ENCODE measurements at places on chromosomes 2 and 18. TPM values are rescaled to one million over a fixed set of nuclear protein-coding genes. Genes with fewer than 3 reads are reported as not detected.

DNA sequence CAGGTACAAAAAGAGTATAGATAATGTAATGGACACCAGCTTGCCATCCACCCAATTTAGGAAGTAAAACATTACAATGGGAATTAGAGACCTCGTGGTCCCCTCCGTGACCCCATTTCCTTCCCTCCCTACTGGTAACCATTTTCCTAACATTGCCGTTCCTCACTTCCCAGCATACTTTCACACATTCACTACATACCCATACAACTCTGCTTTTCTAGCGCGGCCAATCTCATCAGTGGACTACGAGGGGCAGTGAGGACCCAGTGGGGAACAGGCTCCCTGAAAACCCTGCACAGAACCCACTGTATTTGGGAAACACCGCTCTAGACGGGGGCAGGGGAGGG is 1.1 kb downstream of the ENOSF1 start:
- H3K27ac ChIP-seq: peak overlapping the region; percentile 82
- peak overlapping the region; percentile 68 for H3K4me3 ChIP-seq
- no peaks in the 10 kb centered on the region for H3K36me3 ChIP-seq
- DNase-seq: no peak

GRCh38 chr2:147829106-147829505 is 15.7 kb upstream of the ACVR2A start:
- no peaks in the 10 kb centered on the region for H3K36me3 ChIP-seq
- H3K27me3 ChIP-seq: no peaks in the 10 kb centered on the region
- no peaks in the 10 kb centered on the region for H3K4me1 ChIP-seq
- H3K27ac ChIP-seq: no peak overlapping the region
- no peak overlapping the region for H3K4me3 ChIP-seq

- H3K27ac ChIP-seq: peak overlapping the region; percentile 84
- DNase-seq: no peak
- peaks cover 31% of the 10 kb centered on the region for H3K4me1 ChIP-seq
- H3K4me3 ChIP-seq: no peak overlapping the region
- no peaks in the 10 kb centered on the region for H3K36me3 ChIP-seq
- no peaks in the 10 kb centered on the region for H3K27me3 ChIP-seq
Observed at GRCh38 chr2:160220545-160221009, 20.5 kb upstream of the ITGB6 start.

GRCh38 chr2:150426315-150426714 is 61.2 kb downstream of the RND3 start:
- no peak for DNase-seq
- no peaks in the 10 kb centered on the region for H3K4me1 ChIP-seq
- no peaks in the 10 kb centered on the region for H3K36me3 ChIP-seq
- H3K27me3 ChIP-seq: no peaks in the 10 kb centered on the region
- no peak overlapping the region for H3K4me3 ChIP-seq
- H3K27ac ChIP-seq: no peak overlapping the region

DNA sequence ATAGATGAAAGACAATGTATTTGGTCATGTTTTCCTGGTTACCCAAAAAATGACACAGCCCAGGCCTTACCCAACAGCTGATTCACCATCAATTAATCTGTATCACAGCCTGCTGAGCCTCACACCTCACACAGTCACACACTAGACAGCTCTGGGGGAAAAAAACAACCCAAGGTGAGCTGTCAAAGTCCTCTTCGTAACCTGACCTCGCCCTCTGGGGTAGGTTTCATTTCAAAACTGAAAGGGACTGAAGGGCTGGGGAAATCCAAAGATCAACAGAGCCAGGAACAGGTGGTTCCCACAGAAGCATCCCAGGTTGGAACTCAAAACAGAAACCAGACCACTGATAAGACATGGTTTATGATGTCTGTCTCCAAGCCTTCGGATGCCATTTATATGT is 18.2 kb upstream of the PCBP1 start:
- H3K27me3 ChIP-seq: no peaks in the 10 kb centered on the region
- no peaks in the 10 kb centered on the region for H3K4me1 ChIP-seq
- no peak overlapping the region for H3K4me3 ChIP-seq
- DNase-seq: no peak
- H3K36me3 ChIP-seq: peaks cover 30% of the 10 kb centered on the region

DNA sequence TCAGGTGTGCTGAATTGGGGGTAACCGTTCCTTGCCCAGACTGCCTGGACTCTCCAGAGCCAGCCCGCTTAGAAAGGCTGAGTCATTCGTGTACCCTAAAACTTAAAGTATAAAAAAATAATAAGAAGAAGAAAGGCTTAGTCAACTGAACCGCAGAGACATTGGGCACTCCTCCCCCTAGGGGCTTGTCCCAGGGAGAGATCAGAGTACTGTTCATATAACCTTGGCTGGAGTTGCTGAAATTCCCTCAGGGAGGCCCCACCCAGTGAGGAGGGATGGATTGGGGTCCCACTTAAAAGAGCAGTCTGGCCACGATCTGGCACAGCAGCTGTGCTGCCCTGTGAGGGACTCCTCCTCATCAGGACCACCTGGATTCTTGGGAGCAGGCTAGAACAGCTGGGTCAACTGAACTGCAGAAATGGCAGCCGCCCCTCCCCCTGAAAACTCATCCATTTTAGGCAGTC is 37.2 kb downstream of the ANKRD12 start:
- H3K4me1 ChIP-seq: peaks cover 50% of the 10 kb centered on the region
- no peak overlapping the region for H3K4me3 ChIP-seq
- no peak overlapping the region for H3K27ac ChIP-seq
- DNase-seq: no peak

GRCh38 chr18:61635901-61636528 is 256.8 kb downstream of the RNF152 start:
- H3K4me1 ChIP-seq: peaks cover 16% of the 10 kb centered on the region
- H3K4me3 ChIP-seq: no peak overlapping the region
- H3K27me3 ChIP-seq: no peaks in the 10 kb centered on the region

DNA sequence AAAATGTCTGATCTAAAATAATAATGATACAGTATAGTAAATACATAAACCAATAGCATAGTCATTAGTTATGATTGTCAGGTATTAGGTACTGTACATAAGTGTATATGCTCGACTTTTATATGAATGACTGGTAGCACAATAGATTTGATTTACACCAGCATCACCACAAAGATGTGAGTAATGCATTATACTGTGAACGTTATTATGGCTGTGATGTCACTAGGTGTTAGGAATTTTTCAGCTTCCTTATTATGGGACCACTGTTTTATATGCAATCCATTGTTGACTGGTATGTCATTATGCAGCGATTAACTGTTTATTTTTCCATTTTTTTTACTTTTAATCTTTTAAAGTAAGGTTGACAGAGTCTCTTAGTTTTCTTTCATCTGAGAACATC is 23.7 kb downstream of the ATP9B start:
- H3K4me3 ChIP-seq: no peak overlapping the region
- H3K27ac ChIP-seq: no peak overlapping the region
- no peaks in the 10 kb centered on the region for H3K36me3 ChIP-seq
- no peaks in the 10 kb centered on the region for H3K27me3 ChIP-seq
- no peak for DNase-seq
- H3K4me1 ChIP-seq: no peaks in the 10 kb centered on the region

DNA sequence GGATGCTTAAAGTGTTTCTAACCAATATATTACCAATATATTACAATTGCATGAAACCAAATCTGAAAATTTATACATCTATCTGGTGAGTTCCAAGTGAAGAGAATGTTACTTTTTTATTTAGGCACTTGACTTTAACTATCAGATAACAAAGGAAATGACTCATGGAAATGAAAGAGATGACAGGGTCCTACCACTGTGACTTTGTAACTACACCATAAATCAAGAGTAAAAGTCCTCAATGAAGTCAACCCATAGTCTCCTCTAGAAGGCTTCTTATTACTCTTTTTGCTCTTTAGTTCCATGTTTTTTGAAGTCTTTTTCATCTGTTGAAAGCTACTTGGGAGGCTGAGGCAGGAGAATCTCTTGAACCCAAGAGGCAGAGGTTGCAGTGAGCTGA is 545.0 kb upstream of the PIK3C3 start:
- no peaks in the 10 kb centered on the region for H3K27me3 ChIP-seq
- no peak overlapping the region for H3K4me3 ChIP-seq
- H3K36me3 ChIP-seq: no peaks in the 10 kb centered on the region
- no peak overlapping the region for H3K27ac ChIP-seq
- DNase-seq: no peak

DNA sequence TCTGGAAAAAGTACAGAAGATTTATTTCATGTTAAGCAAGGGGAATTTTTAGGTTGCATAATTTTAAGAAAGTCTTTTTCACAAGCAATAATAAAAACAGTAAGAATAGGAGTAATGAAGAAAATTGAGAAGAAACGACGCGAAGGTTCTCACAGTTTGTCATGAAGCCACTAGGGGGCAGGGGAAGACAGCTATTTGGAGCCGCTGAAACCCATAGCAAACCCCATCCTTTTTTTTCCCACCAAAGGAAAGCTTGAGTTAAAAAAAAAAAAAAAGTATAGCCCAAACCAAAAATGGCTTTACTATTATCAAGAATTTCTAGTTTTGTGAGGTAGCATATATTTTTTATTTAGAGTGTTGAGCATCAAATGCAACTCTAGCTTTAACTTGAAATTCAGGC is 300.9 kb downstream of the PHLPP1 start:
- H3K27ac ChIP-seq: no peak overlapping the region
- H3K4me1 ChIP-seq: no peaks in the 10 kb centered on the region
- no peak for DNase-seq

DNA sequence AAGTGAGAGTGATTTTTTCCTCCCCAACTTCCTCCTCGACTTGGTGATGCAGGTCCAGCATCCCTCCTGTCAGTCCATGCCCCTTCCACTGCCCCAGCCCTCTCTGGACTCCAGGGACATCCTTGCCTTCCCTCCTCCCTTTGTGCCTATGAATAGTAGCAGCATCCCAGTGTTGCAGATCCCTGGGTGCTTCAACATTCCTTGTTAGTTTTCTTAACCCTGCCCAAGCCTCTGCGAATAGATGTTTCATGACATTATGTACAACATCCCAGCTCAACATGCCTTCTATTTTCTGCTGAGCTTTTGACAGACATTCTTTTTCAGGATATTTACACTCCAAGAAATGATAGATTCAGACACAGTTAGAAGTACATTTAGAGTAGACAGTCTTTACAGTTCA is 35.3 kb upstream of the CCDC150 start:
- H3K36me3 ChIP-seq: no peaks in the 10 kb centered on the region
- no peaks in the 10 kb centered on the region for H3K27me3 ChIP-seq
- DNase-seq: no peak
- H3K27ac ChIP-seq: no peak overlapping the region
- H3K4me3 ChIP-seq: no peak overlapping the region
- H3K4me1 ChIP-seq: no peaks in the 10 kb centered on the region

GRCh38 chr2:208548700-208549099 is 142.1 kb downstream of the PTH2R start:
- H3K27ac ChIP-seq: no peak overlapping the region
- H3K27me3 ChIP-seq: no peaks in the 10 kb centered on the region
- H3K4me1 ChIP-seq: no peaks in the 10 kb centered on the region
- DNase-seq: no peak
- H3K36me3 ChIP-seq: no peaks in the 10 kb centered on the region

DNA sequence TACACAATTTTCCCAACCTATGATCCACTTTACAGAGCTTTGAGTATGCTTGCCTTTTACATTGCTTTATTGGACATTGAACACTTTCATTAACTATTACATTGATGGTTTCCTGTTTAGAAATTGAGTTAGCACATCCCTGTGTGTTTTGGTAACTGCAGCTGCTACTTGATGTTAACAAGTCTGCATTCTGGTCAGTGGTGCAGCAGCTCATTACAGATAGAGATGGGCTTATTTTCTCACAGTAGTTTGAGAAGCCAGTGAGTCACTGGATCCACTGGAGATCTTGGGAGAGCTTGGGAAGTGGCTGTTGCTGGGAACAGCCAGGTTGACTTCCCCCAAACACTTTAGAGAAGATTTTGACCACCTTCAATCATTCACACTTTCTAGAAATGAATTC is 150.5 kb downstream of the ARHGAP15 start:
- DNase-seq: no peak
- no peaks in the 10 kb centered on the region for H3K27me3 ChIP-seq
- H3K4me1 ChIP-seq: no peaks in the 10 kb centered on the region

DNA sequence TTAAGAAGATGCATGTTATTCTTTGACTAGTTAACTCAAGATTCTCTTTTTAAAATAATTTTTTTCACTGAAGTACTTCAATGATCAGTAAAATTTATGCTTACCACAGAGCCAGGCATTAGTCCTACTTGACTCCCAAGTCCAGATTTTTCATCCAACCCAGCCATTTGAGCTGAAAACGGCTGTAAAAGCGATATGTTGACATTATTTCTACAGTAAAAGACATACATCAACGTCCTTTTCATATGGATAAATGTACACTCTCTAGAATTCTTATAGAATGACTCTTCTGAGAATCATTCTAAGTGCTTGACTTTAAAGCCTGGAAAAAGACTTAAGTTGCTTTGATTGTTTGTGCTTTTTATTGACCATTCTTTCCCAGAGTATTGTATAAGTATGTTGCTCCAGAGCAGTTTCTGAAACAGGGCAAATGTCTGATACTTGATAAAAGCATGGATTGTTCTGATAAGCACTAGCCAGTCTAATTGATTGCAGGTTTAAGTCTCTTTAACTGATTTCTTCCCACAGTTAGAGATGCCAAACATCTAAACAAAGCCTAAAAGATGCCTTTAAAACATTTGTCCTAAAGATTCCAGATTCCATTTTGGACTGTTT is 90.9 kb downstream of the COL5A2 start:
- H3K27me3 ChIP-seq: no peaks in the 10 kb centered on the region
- no peak for DNase-seq
- H3K4me3 ChIP-seq: no peak overlapping the region
- H3K4me1 ChIP-seq: no peaks in the 10 kb centered on the region
- peaks cover 6% of the 10 kb centered on the region for H3K36me3 ChIP-seq
- no peak overlapping the region for H3K27ac ChIP-seq

DNA sequence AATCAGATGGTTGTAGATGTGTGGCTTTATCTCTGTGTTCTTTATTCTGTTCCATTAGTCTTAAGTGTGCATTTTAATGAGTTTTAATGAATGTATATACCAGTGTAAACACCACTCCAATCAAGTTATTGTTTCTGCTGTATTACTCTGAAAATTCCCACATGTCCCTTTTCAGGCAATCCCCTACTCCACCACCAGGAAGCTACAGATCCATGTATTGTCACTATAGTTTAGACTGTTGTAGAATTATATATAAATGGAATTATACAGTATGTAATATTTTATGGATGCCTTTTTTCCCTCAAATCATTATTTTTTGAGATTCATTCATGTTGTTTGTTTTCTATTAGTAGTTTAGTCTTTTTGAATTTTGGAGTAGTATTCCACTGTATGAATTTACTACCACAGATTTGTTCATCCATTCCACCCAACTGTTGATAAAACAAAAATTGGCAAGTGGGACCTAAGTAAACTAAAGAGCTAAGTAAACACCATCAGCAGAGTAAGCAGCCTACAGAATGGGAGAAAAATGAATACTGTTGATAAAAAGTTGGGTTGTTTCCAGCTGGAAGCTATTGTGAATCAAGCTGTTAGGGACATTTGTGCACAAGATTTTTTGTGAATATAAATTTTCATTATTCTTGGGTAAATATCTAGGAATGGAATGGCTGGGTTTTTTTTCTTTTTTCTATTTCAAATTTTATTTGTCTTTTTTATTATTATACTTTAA is 262.0 kb downstream of the CAMKMT start:
- H3K4me1 ChIP-seq: no peaks in the 10 kb centered on the region
- no peak overlapping the region for H3K27ac ChIP-seq
- no peak for DNase-seq
- no peak overlapping the region for H3K4me3 ChIP-seq

XDH gene
- total RNA-seq: not detected

RNU2-63P gene
- not detected for total RNA-seq

PTGR3 gene
- total RNA-seq: 16.7 TPM

ELOA2 gene
- not detected for total RNA-seq

TFCP2L1 gene
- total RNA-seq: 0.44 TPM
